ENCODE measurements at places on chromosomes 2 and 18.

DNA sequence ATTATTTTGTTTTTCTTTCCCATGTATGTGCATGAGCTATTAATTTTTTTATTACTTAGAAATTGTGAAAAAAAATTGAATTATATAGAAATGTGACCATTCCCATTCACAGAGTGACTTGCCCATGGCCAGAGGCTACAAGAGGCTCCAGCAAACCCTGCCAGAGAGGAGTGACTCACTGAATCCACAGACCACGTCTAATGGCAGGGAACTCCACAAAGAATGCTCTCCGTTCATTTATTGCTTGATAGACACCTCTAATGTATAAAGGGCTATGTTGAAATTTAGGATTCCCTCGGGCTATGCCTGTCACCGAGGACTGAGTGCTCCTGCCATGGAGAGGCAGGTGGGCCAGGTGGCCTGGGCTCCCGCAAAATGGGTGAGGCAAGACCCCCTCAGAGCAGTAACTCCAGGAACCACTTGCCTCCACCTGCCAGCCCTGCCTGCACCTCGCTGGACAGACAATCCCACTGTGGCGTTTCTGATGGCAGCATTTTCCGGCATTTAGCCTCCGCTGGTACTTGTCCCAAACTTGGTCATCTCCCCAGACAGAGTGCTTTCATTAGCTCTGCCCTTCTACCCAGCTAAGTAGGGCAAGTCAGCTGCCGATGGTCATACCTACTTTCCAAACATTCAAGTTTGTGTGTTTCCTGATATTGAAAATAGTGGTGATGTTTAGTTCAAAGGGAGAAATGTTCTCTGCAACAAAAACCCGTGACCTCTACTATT is 200.3 kb downstream of the PRKCE start:
- DNase-seq, result no peak

- no peak for DNase-seq
Observed at GRCh38 chr2:171180229-171180930, 19.7 kb upstream of the TLK1 start.

DNA sequence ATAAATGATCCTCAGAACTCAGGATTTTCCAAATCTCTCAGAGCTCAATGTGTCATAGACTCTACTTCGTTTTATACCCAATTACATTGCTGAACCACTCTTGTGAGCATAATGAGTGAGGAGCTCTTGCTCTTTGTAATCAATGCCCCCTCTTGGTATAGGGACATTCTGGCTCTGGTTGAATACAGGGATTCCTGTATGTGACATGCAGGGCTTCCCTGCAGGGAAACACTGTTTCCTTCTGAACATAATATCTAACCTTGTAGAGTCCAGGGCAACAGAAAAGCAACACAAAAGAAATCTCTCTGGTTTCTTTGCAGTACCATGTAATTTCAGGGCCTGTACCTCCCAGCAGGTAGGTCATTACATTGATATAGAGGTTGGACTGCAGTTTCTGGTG is 101.5 kb downstream of the CPS1 start:
- DNase-seq, result no peak

DNA sequence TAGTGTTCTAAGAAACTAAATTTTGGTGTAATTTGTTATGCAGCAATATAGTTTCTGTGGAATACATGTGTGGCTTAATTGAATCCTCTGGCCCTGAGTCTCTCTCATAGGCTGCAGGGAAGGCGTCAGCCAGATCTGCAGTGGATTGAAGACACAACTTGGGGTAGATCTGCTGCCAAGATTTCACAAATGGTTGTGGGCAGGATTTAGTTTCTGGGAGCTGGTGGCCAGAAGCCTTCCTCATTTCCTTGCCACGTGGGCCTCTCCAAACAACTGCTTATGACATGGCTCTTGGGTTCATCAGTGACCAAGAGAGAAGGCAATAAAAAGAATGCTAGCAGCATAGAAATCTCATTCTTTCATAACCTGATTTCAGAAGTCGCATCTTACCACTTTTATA is 28.2 kb downstream of the CCDC102B start:
- DNase-seq, result no peak

GRCh38 chr2:65199891-65200290 is 27.7 kb upstream of the ACTR2 start:
- DNase-seq, result no peak

GRCh38 chr2:207327513-207327912 is 161.8 kb upstream of the KLF7 start:
- no peak for DNase-seq

- no peak for DNase-seq
Observed at GRCh38 chr2:241558532-241559322, at the start of gene BOK. Gene BOK (plus strand): TSS chr2:241558745. CDS start chr2:241559484, 739 bp downstream.

- peak; percentile 69 for DNase-seq
Observed at GRCh38 chr2:166375736-166376487, at the start of gene SCN9A. Gene SCN9A (minus strand): TSS chr2:166375944. CDS start chr2:166311756, 64,188 bp downstream.

DNA sequence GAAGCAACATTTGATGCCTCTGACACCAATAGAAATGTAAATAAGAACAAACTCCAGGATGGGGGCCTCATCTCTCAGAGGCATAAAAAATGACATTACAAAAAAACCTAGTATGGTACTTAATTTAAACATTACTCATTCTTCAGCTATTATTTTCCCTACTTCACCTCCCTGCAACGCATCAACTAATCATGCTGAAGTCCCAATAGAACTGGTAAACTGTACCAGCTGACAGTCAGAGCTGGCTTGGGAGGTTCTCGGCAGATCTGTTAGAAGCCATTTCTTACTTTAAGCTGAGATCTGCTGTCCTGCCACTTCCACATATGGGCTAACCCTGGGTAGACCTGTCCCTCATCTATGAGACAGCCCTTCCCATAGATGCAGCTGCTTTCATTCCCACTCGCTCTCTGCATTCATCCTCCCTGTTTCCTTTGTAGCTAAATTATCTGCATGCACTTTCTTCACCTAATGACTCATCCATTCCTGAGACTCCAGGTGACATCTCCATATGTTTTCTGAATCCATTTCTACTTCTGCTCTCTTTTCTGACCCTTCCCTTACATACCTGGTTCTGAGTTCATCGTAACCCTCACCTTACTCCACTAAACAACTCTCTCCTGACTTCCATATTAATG is 108.1 kb downstream of the AOX1 start:
- DNase-seq, result no peak

DNA sequence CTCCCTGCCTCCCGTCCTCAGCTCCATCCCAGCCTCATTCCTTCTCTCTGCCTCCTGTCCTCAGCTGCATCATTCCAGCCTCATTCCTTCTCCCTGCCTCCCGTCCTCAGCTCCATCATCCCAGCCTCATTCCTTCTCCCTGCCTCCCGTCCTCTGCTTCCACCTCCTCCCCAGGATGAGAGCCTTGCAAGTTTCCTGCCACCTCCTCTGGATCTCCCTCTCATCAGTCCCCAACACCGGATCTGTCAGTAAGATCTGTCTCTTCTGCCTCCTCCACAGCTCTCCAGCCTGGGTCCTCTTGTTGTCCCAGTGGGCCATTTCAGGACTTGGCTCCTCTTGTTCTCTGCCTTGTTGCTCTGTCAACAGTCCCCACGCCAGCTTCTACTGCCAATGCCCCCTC is 130.9 kb downstream of the NDUFA10 start:
- no peak for DNase-seq

DNA sequence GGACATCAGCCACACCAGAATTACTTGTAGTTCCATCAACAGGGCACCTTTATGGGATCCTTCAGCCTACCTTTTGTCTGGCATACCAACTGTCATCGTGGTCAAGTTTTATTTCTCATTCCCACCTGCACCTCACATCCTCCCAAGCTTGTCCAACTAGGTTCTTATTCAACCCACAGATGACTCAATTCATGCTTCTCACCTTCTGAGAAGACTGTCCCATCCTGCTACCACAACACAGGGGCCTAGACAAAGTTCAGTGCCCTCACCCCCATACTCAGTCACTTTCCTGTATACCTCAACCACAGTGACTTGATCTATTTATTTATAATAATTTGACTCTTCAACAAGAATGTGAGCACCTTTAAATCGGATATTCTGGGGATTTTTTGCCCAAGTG is 114.4 kb upstream of the ACVR1C start:
- no peak for DNase-seq

DNA sequence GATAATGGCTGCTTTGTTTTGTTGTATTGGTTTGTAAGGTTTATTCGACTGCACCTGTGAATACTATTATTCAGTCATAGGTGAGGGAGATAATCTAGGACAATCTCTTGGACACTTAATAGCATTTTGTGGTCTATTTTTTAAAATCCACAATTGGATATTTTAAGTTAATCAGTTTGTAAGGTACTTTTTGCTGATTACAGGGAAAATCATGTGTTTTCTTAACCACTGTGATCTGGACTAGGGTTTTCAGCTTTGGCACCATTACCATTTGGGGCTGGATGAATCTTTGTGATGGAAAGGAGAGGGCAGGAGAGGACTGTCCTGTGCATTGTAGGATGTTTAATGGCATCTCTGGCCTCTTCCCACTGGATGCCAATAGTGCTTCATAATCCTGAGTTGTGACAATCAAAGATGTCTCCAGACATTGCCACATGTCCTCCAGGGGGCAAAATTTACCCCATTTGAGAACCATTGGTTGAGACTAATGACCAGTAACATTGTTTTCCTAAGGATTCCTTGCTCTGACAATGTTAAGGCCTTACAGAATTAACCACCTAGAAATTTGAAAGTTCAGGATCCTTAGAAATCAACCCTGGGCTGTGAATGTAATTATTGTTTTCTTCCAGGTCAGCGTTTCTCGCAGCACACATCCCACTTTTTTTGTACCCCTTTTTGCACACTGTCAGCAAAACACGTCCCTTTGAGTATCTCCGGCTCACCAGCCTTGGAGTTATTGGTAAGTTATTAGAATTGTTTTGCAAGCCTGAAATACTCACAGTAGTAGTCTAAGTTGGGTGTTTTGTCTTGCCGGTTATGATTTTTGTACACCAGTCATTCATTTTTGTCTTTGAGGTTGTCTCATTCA is 15.6 kb downstream of the CNOT9 start:
- DNase-seq, result no peak

GRCh38 chr2:225402210-225402776 is 2.8 kb downstream of the NYAP2 start:
- DNase-seq, result no peak

DNA sequence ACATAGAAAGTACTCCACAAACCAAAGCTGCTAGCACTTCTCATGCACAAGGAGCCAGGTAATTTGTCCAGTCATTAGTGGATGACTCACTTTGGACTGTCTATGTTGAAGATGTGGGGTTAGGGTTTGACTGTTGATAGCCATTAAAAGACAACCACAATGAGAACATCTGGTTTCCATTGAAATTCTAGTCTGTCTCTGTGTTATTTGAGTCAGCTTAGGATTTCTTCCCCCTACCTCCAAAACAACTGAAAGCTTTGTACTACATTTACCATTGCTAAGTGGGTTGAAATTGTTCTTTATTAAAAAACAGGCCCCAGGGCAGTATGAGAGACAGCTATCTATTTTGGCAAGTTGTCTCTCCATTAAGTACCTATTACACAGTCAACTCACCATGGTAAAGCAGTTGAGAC is 50.2 kb upstream of the ANKRD44 start:
- no peak for DNase-seq

- DNase-seq, result no peak
Observed at GRCh38 chr2:241412144-241412543, 56.1 kb downstream of the FARP2 start.

DNA sequence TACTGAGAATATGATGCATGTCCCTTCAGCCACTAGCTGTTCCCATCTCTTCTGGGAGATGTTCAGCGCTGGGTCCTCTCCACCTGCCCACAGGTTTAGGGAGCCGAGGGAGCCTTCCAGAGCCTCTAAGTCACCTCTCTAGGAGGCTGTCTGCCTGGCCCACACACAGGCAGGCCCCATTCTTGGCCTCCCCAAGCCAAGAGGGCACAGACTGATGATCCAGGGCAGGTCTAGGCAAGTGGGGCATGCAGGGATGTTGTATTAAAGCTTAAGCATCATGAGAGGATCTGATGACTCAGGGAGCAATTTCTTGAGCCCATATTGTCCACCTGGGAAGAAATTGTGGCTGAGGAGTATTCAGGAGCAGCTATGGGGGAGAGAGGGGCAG is 19.9 kb downstream of the TMSB10 start:
- no peak for DNase-seq

- no peak for DNase-seq
Observed at GRCh38 chr2:241859017-241859435, 332 bp upstream of the PDCD1 start.

DNA sequence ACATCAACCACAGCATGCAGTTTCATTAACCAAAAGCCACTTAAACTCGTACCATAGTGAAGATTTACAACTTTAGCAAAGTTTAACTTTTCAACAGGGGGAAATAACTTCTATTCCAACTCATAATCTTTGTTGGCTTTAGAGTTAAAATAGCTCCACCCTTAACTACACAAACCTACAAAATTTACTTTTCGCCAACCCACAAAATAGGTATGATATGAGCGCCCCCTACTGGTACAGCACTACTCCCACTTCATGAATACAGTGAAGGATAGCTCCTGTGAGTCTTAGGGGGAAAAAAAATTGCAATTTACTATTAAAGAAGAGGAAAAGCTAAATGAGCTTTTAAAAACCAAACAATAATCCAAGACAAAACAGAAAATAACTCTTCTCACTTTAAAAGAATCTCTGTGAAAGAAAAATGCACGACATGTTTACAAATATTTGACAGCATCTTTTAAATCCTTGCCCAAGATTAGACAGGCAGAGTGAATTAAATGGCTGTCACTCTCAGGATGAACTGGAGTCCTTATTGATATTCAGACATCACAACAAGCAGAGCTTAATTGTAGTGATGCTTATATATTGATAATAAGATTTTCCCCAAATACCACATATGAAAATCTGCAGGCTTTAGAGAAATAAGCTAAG is 32.2 kb downstream of the TMEFF2 start:
- DNase-seq, result peak; percentile 45
